ENCODE measurements at places on chromosomes 6 and 20.

DNA sequence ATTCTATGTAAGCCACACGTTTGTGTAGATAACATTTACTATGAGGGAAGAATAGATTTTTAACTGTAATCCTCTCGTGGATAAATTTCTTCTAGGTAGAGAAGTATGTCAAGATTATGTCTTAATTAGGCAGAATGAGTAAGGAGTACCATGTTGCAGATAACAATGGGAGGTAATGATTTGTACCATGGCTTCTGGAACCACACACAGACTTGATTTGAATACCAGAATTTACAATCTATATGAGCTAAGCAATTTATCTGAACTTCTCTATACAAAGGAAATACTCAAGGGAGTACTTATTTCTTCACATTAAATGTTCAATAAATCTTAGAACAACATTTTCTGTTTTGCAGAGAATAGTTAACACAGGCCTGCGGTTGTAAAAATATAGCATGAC lies 51.5 kb downstream of the RPS12 start:
- DNase-seq = no peak

GRCh38 chr6:158536891-158537798 lies 22.7 kb upstream of the TMEM181 start:
- no peak for DNase-seq

GRCh38 chr6:122449069-122449468 lies 22.5 kb downstream of the SERINC1 start:
- no peak for DNase-seq

DNA sequence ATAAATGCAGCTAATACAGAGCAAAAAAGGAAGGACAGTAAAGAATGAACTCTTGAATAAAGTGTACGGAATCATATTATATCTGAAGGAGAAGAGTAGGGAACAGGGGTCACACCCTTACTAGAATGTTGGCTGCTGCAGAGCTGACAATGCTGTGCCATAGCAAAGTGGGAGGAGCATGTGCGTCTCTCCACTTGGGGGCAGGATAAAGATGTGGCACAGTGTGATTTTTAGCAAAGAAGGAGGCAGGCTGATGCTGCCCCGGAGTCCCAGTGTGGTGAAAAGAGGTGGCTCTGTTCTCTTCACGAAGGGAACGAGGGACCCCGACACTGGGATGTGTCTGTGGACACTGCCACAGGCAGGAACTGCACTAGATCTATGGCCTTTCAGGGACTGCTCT lies 67.5 kb downstream of the INSM1 start:
- DNase-seq = no peak

- no peak for DNase-seq
Measured at GRCh38 chr6:43676962-43677606, 10.5 kb downstream of the MRPS18A start.

- DNase-seq = no peak
Measured at GRCh38 chr6:139030228-139030963, 1.9 kb downstream of the ABRACL start.

DNA sequence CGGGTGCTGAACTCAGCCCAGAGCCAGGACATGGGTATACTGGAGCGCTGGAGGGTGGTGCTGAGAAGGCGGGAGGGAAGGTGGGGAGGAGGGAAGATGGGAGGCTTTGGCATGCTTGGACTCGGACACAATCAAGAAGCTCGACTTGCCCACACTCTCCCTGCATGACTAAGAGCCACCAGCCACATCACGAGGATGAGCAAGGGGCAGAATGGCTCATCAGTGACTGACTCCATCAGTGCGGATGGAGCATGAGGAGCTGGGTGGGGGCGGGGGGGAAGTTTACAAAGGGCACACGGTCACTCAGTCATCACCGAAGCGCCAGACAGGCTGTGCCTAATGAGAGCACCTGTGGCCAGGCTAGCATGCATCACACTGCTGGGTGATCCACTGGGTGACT lies 222.8 kb downstream of the KIF16B start:
- DNase-seq = no peak

DNA sequence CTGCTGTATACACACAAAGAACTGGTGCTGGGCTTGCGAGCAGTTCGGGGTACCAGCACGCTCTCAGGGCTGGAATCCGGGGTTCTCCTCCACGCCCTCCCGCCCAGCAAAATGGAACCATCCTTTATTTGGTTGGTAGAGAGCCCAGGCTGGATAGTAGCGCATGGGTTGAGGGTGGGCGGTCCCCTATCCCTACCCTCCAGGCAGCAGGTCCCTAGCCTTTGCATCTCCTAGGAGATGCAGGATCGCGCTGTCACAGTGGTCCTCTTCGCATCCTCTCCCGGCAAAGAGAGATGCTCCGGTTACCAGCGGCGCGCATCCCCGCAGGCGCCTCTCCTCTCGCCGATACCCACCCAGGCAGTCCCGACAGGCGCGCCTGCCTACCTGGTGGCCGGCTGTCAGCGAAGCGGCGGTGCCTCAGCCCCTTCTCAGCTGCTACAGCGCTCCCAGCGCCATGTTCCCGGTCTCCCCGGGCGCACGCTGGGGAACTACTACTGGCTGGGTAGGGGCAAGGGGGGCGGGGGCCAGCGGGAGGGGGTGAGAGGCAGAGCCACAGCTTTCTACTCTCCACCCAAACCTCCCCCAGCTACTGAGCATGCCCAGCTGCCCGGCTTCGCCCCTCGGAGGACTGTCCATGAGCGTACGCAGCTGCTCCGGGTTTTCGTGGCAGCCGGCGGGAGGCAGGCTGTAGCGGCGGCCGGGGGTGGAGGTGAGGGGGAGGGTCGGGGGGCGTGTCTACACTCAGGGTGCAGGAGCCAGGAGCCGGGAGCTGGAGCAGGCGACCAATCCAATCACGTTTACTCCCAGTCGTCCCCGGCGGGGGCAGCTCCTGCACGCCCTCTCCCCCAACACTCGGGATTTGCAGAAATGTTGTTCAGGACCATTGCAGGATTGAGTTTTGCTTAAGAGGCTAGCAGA lies at the start of gene PAK5:
PAK5 (minus strand) TSS at position 699 of the 918 bp plus-strand sequence. CDS start 194,748 bp downstream, outside the sequence.
- no peak for DNase-seq

DNA sequence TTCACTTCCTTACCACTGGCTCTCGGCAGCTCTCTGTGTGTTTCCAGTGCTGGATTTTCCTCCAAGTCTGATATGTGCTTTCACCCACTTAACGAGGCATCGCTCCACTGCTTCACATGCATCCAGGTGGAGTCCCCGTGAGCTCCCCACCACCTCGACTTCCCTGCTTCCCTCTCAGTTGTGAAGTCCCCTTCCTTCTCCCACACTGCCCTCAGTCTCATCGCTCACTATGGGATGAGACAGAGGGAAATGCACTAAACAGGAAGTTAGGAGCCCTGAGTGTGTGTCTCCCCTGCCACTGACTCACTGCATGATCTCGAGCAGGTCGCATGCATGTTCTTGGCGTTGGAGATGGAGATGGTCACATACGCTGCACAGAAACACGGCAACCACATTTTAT lies 84.0 kb downstream of the MTHFD1L start:
- DNase-seq = no peak

GRCh38 chr6:104595311-104595820 lies 264.4 kb downstream of the HACE1 start:
- no peak for DNase-seq

DNA sequence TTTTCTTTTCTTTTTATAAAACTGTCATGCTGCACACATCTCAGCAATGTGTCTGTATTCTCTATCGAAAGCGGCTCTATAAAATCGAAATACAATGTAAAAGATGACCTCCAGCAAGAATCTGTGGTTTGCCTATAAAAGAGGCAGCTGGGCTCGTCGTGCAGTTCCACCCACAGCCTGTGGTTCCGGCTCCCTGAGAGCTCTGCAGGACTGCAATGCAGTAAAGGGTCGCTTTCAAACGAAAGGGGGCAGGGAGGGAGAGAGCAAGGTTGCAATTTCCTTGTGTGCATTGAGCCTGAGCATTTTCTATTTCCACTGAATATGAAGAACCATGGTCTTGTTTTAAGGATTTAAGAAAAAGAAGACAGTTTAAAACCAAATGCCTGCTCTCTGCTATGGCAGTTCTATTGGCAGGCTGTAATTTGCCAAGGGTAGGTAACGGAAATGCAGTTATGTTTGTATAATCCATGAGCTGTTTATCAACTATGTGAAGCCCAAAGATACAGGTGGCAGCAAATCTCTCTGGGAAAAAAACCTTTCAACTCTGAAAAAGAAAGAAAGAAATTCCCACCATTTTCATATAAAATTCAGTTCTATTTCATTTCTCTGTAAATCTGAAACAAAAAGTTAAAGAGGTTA lies 236.5 kb downstream of the HACE1 start:
- DNase-seq = no peak

- DNase-seq = no peak
Measured at GRCh38 chr6:52392944-52393343, 27.2 kb upstream of the EFHC1 start.

GRCh38 chr6:32194825-32195651 lies 2.6 kb upstream of the GPSM3 start:
- DNase-seq = no peak

- DNase-seq = no peak
Measured at GRCh38 chr20:50819349-50819748, 24.5 kb downstream of the BCAS4 start.

- no peak for DNase-seq
Measured at GRCh38 chr6:75402296-75402695, 91.3 kb downstream of the FILIP1 start.

DNA sequence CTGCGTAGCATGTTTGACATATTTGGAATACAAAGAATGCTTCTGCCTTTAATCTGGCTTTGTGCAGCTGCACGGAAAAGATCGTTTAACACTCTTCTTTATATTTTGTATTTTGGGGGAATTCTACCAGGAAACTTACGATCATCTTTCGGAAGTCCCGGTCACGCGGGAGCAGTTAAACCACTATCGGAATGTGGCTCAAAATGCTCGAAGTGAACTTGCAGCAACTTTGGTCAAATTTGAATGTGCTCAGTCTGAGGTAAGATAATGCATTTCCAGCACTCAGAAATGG lies 42.3 kb downstream of the CCDC170 start:
- no peak for DNase-seq

DNA sequence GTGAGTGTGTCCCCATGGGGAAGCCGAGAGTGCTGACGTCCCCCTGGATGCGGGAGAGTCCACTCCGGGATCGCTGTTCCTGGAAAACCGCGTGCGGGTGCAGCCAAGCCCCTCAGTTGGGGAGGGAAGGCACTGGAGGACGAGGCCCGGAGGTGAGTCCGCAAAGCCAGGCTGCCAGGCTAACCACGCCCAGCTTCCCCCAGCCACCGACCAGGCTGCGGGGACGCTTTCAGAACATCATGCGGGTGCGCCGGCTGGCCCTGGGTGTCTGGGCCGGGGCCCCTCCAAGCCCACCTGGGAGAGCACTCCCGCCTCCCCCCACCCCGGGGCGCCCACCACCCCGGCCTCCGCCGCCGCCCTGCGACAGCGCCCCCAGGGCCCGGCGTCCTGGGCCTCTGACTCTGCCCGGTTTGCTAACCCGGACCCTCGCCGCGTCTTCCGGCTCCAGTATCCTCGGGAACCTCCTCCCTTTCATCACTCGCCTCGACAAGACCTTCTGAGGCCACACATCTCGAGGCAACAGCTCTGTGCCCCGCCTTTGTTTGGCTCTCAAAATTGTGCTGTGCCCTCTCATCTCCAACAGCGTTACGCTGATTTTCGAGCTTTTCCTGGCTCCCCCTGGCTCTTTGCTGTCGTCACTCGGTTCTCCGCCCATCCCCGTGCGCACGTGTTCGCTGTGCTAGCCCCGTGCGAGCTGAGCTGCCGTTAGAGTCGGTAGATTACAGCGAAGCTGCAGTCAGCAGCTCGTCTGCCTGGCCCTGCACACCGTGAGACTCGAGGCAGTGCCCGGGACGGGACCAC lies 47.1 kb upstream of the ENTPD6 start:
- no peak for DNase-seq

DNA sequence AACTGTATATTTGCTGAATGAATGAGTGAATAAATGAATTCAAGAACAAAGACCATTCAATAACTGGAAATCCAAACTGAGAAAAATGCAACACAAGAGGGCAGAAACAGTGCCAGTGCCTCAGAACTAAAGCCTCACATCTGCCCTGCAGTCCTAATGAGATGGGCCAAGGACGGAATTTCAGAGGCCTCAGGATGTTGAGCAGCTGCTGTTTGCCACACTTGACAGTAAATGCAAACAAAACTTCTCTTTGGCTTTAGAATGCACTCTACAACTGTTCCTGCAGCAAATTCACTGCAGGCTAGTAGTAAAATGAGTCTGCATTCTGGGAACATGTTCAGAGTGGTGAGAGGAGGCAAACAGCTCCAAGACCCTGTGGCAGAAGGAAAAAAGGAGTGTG lies 177.6 kb upstream of the LRFN2 start:
- no peak for DNase-seq

DNA sequence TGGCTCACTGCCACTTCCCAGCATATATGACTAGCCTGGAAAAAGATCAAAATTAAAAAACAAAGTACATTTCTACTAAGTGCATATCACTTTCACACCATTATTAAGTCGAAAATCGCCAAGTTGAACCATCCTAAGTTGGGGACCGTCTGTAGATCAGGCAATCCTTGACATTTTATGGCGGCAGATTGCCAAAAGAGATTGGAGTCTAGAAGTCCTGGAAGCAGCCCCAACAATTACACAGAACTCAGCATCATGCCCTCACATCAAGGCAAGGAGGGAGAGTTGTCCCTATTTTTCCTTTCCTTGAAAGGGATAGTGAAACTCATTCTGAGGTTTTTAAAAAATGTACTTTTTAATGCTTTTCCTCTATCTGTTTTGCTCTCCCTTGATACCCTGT lies 30.7 kb downstream of the SLC22A3 start:
- DNase-seq = no peak

- DNase-seq = no peak
Measured at GRCh38 chr6:75620381-75621304, 19.0 kb downstream of the SENP6 start.

- no peak for DNase-seq
Measured at GRCh38 chr6:157381631-157382621, 936 bp downstream of the ZDHHC14 start.

DNA sequence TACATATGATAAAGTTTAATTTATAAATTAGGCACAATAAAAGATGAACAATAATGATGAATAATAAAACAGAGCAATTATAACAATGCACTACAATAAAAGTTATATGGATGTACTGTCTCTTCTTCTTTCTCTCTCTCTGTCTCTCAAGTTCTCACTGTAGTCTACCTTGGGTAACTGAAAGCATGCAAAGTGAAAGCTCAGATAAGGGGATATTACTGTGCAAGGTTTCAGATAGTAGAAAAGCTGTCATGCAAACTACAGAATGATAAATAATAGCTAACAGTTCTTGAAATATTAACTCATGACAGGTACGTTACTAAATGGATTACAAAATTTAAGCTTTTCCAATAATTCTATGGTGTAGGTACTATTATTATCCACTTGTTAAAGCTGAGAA lies 311.9 kb upstream of the PRDM1 start:
- DNase-seq = no peak

GRCh38 chr6:73774311-73774774 lies 78.3 kb downstream of the CD109 start:
- DNase-seq = no peak

DNA sequence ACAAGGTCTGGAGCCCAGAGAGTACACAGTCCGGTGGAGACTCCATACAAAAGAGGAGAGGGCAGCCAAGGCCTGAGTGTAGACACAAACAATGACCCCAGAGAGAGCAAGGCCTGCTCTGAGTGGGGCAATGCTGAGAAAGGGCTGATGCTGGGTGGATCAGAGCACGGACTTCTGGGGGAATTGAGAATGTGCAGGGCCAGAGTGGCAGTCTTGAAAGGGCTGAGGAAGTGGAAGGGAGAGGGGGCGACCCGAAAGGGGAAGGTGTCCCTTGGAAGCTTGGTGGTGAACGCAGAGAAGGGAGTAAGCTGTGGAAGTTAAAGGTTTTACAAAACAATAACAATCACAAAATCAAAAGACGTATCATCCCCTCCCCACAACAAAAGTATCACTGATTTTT lies 12.0 kb upstream of the GRM4 start:
- DNase-seq = no peak

GRCh38 chr6:30360139-30360538 lies 15.2 kb downstream of the RPP21 start:
- DNase-seq = no peak

All from cortex of kidney (tissue), 1 donor.